ENCODE measurements at places on chromosomes 1 and 21.

GRCh38 chr1:37602750-37603694 is 7.3 kb upstream of the GNL2 start:
- DNase-seq, result peak; percentile 30

- DNase-seq, result no peak
Measured at GRCh38 chr1:244112041-244112440, 61.0 kb downstream of the ZBTB18 start.

DNA sequence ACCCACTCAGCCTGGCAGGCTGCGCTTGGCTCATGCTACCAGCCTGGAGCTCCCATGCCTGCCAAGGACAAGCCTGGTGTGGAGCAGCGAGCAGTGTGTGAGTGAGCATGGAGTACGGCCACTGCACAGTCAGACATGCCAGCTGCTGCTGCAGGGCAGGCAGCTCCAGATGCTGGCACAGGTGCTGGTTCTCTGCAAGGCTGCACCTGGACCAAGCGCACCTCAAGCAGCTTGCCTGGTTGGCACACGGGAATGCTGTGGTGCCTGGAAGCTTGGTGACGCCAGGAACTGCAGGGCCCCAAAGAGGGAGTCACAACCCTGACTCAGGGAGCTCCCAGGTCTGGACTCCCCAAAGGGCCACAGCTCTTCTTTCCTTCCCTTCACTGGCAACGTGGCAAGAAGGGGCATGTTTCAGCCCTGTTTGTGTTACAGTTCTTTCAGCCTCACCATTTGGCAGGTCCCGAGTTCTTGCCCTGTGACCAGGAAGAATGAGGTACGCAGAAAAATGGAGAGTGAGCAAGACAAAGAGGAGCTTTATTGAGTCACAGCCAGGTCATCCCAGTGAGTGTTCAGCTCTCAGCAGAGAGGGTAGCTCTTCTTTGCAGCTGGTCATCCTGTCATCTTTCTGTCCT is 26.1 kb downstream of the ACOT7 start:
- no peak for DNase-seq

DNA sequence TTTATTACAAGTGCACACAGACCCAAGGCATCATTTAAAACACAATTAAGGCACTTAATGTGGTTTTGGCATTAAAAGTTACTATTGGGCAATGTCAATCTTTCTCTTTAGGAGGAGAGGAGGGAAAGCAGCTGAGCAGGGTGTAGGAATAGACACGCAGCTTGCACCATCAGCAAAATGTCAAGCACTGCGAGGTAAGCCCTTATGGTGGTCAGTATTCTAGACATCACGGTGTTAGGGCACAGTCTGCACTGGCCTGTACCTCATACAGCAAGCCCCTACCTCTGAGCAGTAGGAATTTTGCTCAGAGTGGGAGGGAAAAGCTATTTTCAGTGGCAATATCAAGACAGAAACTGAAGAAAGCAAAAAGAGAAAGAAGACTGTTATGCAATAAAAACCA is 62.0 kb upstream of the ESRRG start:
- no peak for DNase-seq

GRCh38 chr1:22611530-22611947 is 24.9 kb upstream of the C1QA start:
- peak; percentile 86 for DNase-seq

GRCh38 chr1:210366767-210367166 is 38.1 kb downstream of the HHAT start:
- no peak for DNase-seq

- DNase-seq, result peak; percentile 6
Measured at GRCh38 chr1:63746129-63746864, 27.5 kb upstream of the ROR1 start.

DNA sequence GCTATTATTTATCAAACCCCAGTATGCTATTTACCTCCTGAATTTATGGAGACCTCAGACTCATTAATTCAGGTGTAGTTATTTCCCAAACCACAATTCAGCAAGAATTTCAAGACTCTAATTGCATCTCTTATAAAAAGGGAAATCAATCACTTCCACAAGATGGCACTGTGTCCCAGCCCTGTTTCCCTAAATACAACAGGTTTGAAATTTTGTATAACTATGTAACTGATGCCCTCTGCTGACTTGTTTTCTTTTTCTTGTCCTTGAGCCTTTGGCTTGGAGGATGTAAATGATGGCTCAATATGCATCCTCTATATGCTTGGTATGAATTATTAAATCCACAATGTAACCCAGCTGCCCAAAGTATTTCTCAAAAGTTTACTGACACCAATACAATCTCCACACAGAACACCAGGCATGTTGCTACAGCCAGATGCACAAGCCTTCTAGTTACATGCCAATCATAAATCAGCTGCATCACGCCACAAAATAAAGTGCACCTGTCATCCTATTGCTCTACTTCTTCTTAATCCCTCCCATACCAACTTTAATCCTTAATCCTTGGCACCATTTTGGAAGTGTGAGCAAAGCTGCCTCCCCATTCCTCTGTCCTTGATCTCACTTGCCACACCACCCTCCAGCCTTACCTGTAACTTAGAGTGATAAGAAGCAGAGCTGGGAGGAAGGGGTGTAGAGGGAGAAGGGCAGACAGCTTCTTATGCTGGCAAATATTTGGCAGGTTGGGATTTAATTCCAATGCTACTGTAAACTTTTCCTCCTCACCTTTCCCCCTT is 9.0 kb downstream of the C1orf105 start:
- DNase-seq, result no peak

GRCh38 chr1:51421964-51422363 is 91.6 kb upstream of the TTC39A start:
- no peak for DNase-seq

DNA sequence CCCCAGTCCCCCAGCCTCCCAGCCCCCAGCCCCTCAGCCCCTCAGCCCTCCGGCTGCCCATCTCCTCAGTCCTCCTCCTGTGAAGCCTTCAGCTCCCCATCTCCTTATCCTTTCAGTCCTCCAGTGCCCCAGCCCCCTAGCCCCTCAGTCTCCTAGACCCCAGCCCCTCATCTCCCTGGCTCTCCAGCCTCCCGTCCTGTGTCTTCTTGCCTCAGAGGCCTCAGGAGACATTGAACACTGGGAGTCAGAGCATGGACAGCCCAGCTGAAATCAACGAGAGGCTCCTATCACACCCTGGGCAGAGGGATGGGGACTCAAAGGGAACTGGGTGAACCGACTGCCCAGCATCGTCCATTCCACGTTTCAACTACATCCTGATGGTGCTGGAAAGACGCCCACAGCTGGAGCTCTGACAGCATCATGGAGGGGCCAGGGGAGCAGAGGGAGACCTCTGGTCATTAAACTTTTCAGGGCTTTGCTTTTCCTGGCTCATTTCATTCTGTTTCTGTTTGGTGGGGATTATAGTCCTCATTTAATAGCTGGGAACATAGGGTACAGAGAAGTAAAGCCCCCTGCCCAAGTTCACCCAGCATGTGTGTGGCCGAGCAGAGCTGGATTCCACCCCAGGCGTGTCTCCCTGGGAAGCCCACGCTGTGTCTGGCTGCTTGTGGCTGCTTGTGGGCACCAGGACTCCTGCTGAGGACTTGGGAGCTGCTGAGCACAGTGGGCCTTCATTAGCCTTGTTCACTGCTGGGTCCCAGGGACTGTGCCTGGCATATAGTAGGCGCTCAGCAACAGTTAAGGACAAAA is 396.7 kb downstream of the PTPRU start:
- no peak for DNase-seq

DNA sequence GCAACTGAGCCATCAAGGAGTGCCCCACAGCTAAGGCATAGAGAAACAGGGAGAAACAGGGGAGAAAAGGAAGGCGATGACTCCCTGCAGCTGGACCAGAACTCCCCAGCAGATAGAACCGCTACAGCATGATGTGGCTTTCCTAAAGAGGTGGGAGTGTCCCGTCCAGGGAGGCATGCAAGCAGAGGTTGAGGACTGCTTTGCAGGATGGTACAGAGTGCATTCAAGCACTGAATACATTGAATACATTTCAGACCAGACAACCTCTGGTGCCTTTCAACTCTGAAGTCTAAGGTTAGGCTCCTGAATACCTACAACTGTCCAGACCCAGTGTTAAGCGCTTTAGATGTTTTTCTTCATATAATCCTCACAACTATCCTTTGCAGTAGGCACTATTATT is 13.3 kb downstream of the DLGAP3 start:
- DNase-seq, result no peak

DNA sequence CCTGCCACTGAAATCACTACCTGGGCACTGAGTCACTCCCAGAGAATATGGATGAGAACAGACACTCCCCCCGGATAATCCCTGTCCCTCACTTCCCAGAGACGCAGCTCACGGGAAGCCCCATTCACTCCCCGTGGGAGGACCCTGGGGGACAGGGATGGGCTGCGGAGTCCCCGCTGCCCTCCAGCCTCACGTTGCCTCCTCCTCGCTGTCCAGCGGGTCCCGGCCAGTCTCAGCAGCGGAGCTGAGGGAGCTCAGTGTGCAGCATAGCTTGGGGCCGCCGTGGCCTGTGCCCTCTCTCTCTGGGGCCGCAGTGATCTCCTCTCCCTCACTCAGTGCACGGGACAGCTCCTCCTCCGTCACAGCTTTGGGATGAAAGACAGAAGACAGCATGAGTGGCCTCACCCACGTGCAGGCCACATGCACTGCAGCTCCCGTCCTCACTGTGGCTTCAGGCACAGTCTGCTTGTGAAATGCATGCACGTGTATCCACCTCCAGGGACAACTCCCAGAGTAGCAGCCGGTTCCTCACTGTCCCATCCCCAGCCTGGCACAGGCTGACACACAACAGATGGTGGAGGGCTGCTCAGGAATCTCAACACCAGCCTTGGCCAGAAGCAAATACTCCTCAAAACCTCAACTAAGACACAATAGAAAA is 7.4 kb downstream of the CFAP410 start:
- no peak for DNase-seq

DNA sequence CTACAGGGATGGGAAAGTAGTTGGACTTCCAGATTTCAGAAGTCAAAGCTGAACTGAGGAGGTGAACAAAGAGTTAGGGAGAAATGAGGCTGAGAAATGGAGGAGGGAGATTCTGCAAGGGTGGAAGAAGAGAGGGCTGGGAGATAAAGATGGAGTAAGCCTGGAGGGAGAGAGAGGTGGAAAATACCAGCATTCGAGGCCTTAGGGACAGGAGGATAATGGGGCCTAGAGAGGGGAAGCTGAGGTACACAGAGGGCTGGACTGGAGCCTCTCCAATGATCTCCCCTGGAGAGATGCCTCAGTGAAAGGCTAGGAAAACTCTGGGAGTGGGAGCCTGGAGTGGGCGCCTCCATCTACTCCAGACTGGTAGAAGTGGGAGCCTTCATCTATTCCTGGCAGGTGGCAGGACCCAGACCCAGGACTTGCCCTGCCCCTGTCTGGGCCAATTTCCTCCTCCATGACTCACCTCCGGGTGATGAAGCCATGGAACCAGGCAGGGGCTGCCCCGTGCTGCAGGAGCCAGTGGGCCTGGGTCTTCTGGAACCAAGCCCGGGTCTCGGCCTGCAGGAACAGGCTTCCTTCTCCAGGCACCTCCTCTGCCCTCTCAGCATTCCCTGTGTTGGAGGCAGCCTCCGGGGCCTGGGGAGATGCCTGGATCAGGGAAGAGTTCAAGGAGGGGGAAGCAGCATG is 1.9 kb downstream of the SH2D2A start:
- no peak for DNase-seq

GRCh38 chr1:17826165-17826488 is 71.0 kb downstream of the ACTL8 start:
- peak; percentile 68 for DNase-seq

DNA sequence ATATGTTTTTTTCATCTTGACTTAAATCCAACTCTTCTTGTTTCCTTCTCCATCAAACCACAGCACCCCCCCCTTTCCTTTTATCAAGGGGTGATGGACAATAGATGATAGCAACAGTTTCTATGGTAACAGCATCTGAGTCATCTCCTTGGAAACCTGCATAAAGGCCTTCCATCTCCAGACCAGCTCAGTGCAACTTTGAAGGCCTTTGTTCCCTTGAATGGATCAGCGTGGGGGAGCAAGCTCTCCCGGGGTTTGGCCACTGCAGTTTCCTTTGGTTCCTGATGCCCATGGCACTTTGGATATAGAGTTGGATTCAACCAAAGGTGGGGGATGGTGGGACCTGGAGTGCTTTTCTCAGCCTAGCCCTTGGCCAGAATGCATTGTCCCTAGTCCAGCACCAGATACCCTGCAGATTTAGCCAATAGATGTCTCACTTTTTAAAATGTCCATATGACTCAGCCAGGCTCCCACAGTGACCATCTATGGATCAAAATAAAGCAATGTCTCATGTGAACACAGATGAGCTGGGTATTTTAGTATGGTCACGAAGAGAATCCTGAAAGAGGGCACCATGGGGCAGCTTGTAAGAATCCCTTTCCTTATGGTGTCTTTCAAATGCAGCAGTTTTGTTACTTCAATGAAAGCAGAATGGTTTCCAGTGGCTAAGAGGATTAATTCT is 127.7 kb downstream of the SPATA46 start:
- peak; percentile 45 for DNase-seq

- no peak for DNase-seq
Measured at GRCh38 chr1:174322202-174322862, 125.4 kb upstream of the GPR52 start.

DNA sequence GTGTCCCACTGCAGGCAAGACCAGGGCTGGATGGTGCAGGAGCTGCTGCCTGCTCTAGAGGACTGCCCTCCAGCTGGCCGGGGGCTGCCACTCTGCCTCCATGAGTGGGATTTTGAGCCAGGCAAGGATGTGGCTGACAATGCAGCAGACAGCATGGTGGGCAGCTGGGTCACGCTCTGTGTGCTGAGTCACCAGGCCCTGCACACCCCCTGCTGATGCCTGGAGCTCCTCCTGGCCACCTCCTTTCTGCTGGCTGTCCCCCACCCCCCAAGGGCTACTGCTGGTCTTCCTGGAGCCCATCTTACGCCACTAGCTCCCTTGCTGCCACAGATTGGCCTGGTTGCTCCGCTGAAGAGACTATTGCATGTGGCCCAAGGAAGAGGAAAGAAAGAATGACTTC is 3.9 kb upstream of the ZSCAN20 start:
- DNase-seq, result no peak

DNA sequence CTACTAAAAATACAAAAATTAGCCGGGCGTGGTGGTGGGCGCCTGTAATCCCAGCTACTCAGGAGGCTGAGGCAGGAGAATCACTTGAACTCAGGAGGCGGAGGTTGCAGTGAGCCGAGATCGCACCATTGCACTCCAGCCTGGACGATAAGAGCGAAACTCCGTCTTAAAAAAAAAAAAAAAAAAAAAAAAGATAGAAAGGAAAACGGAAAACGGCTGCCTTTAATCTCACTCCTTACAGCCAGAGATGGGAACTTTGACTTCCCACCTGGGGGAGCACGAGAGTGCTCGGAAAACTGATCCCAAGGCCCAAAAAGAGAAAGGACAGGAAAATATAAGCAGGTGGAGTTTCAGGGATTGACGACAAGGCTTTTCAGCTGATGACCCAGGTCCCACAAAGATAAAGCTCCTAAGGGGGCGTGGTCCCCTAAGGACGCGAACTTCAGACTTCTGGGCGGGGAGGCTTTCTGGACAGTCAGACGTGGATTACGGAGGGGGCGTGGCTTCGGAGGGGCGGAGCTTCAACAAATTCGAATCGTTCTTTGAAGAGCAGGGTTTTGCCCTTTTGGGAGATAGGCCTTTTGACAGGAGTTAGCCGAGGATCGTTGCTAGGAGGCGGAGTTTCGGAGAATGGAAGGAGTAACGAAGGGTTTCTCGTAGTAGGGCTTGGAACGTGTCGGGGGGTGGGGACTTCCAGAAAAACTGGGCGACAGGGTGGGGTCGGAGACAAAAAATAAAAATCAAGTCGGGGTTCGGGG is 958 bp upstream of the CKS1B start:
- peak; percentile 93 for DNase-seq

All from neural crest cell (in vitro differentiated cells).